ENCODE measurements at places on chromosomes 1 and 21.
A peak's percentile ranks its signal among the peaks of the same experiment; 100 is the strongest.

GRCh38 chr1:34055818-34056217 lies 109.2 kb downstream of the CSMD2 start:
- no peak for ATAC-seq

DNA sequence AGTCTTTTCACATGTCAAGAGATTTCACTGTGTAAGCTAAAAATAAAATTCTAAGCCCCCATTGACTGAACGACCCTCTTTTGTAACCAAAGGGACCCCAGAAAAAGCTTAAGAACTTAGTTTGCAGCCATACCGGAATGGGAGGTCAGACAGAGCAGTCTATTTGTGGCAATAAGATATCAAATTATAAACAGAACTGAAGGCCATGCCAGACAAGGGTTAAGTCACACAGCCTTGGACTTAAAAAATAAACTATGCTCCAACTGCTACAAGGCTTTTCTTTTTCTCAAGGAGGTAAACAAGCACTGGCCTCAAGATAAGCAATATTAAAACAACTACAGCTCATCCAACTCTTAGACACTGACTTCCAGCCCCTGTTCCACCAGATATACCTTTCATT lies 256.9 kb downstream of the BACH1 start:
- ATAC-seq, result no peak

- no peak for ATAC-seq
Observed at GRCh38 chr1:224683936-224684335, 67.8 kb downstream of the CNIH3 start.

DNA sequence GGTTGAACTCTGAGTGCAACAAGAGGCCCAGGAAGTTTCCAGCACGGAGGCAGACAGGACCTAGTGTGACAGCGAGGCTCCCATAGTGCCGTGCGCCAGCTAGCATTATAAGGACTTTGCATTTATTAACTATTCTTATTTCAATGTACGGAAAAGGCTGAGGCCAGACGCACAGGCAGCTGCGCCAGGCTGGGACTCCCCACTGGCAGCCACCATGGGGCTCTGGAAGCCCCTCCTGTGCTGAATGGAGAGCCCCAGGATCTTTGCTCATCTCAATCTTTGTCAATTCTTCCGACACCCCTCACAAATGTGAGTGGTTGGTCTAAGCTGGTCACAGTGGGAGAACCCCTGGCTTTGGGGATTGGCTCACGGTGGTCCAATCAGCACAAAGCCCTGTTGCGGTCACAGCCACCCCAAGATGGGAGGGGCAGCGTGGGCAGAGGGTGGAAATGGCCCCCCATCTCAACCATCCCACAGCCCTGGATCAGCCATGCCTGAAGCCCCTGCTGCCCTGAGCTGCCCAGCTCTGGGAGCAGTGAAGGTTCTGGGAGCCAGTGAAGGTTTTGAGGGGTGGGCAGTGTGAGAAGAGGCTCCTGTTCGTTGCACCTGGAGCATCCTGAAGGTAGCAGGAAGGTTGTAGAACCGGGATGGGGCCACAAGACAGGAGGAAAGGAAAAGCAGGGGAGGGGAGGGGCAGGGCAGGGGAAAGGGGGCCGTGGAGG lies 59.5 kb upstream of the ADARB1 start:
- no peak for ATAC-seq

GRCh38 chr1:21045351-21045750 lies 131.3 kb downstream of the EIF4G3 start:
- no peak for ATAC-seq

GRCh38 chr1:14924455-14925331 lies 228.9 kb upstream of the TMEM51 start:
- peak; percentile 59 for ATAC-seq

- ATAC-seq, result peak; percentile 17
Observed at GRCh38 chr21:46080171-46081021, 17.5 kb upstream of the COL6A2 start.
